8988T (cell line): ENCODE measurements at places on chromosomes 2 and 18.

DNA sequence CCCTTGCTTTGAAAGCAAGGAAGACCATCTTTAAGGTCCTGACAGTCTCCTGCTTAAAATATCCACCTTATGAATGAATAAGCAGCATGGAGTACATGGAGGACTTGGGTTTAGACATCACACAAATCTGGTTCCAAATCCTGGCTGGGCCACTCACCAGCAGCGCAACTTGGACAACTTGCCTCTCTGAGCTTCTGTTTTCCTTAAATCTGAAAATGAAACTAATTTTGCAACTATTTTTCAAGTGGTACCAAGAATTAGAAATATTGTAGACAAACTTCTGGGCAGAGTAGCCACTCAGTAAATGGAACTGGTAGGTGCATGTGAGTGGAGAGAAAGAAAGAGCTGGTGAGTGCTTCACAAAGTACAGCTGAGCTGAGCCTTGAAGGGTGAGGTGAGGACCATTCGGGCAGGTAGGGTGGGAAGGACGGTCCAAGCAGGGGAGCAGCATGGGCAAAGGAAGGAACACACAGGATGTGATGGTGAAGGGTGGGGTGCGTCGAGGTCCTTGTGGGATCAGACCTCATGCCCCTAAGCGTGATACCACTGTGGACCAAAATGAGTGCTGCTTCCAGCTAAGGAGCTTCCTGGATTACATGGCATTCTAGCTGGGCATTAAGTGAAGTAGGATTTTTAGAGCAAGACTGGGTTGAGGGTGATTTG, 14.4 kb upstream of the TET3 start:
- no peak for DNase-seq

- DNase-seq: no peak
Measured at GRCh38 chr2:188391354-188391753, 99.7 kb downstream of the GULP1 start.

- DNase-seq: no peak
Measured at GRCh38 chr2:33644215-33644614, 45.1 kb upstream of the FAM98A start.

DNA sequence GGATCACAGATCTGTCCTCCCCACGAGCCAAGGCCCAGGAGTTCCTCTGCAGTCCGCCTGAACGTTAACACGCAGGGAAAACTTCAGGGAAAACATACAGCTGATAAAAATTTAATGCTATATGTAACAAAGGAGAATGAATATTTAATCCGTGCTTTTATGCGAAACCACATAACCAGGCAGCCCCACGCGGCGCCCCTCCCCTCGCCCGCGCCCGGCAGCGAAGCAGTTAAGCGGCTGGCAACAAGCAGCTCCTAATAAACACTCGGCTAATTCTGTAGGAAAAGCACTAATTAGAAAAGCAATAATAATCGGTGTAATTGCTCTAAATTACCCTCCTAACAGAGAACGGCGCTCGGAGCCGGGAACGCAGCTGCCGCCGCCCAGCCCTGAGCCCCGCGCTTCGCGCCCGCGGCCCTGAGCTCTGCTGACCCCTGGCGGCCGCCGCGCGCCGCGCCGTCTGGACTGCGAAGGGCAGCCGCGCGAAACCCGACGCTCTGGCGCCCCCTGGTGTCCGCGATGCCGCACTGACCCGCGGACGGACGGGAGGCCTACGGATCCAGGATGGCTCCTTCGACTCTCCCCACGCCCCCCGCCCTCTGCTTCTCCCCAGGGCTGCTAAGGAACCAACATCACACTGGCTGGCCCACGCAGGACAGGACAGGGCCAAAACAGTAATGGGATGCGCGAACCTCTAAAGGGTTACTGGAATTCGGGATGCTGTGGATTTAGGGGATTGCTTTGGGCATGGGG, 181.4 kb downstream of the SMAD2 start:
- peak; percentile 91 for DNase-seq

- DNase-seq: no peak
Measured at GRCh38 chr18:55264108-55264507, 304.8 kb upstream of the CCDC68 start.

DNA sequence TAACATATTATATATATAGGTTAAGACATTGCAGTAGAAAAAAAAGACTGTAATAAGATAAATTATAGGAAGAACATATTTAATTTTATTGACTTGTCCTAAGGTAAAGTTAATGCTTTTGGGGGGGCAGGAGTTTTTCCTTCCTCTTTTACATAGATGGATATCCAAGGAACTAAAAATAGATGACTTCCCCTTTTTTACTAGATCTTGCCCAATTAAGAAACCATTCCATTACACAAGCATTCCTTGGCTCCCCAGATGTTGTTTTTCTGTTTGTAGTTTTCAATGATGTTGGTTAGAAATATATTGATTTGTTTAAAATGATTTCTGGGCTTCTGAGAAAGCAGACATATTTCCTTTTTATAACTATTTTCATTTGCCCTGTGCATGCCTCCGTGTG, 22.4 kb upstream of the PMAIP1 start:
- DNase-seq: no peak

DNA sequence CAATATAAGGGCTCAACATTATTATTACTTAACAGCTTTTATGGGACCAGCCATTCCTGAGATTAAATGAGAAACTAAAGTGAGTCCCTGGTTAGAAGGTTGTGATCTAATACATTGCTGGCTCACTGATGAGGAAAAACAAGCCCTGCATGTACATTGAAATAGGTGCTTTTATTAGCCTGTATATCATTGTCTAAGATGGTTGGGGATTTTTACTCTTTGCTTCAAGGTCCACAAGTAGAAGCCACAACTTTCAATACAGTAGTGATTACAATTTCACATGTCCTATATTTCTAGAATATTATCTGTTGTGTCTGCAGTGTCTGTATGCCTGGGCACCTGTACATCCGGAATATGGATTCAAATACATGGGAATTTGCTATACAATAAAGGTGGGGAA, 104.1 kb upstream of the FZD5 start:
- no peak for DNase-seq

- DNase-seq: no peak
Measured at GRCh38 chr2:85956646-85957039, 67.9 kb upstream of the ST3GAL5 start.
